ENCODE measurements at places on chromosomes 11 and 22.

DNA sequence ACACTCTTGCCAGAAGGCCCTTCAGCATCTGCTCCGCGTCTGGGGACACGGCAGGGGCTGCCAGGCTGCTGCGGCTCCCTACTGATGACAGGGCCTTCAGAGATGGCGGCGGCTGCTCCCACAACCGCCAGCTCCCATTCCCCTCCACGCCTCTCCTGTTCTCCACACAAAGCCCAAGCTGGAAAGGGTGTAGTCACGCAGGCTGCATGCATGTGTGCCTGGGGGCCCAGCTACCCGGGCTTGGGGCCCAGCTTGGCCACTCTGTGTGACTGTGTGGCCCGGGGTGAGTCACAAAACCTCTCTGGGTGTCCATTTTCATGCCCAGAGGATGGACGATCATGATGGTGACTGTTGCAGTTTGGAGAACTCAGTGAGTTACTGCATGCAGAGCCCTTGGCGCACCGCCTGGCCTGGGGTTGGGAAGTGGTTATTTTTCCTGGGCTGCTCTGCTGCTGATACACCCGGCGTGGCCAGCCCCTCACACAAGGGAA, 31.7 kb upstream of the PARVB start:
- peak; percentile 45 for DNase-seq

DNA sequence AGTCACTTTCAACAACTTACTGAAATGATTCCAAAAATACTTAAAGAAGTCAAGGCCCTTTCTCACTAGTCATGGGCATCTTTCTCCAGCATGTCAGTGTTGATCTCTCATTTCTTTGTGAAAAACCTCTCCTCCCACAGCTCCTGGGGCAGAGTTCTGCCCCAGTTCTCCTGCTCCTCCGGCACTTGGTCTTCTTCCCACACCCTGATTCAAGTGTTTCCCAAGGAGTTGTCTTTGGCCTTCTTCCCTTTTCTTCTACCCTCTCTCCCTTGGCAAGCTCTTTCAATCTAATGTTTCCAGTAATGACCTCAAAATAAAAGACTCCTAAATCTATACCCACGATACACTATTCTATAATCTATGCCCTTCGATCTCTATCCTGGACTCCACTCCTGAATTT, 42.1 kb upstream of the CCDC34 start:
- DNase-seq = no peak

GRCh38 chr11:43360361-43361032, 1.8 kb downstream of the TTC17 start:
- DNase-seq = no peak

DNA sequence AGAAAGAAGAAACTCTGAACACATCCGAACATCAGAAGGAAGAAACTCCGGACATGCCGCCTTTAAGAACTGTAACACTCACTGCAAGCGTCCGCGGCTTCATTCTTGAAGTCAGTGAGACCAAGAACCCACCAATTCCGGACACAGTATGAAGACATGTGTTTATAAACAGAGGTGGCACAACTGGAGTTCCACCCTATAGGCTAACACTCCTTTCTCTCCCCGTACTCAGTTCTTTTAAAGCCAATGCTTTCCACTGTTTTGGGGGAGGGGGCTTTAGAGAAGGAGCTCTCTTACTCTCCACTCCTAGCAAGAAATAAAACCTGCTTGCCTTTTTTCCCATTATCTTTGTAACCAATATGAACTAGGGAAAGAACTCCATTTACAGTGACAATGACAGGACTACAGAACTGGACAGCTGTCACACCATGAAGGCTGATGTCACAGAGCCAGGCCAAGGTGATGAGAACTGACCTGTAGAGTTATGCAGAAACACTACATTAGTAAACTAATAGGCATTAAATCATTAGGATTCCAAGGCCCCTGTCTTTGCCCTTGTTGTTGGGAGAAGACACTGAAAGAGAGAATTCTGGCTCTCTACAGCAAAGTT, 733 bp downstream of the TRIM5 start:
- no peak for DNase-seq

- no peak for DNase-seq
Observed at GRCh38 chr11:123443851-123444623, 14.0 kb downstream of the GRAMD1B start.

- no peak for DNase-seq
Observed at GRCh38 chr11:79482800-79483199, 42.0 kb upstream of the TENM4 start.

DNA sequence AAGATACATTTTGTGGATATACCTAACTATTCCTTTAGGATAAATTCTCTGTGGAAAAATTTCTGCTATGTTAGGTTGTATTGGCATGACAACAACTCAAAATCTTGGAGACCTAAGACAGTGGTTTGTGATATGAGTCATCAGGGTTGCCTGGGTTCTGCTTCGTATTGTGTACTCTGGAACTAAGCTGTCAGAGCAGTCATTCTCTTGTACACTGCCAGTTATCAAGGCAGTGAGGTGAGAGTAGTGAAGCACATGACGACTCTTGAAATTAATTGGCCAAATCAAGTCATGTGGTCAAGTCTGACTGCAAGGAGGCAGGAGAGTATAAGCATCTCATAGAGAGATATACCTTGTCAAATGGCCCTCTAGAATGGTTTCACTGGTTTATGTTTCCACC, 104.4 kb downstream of the FANCF start:
- no peak for DNase-seq

DNA sequence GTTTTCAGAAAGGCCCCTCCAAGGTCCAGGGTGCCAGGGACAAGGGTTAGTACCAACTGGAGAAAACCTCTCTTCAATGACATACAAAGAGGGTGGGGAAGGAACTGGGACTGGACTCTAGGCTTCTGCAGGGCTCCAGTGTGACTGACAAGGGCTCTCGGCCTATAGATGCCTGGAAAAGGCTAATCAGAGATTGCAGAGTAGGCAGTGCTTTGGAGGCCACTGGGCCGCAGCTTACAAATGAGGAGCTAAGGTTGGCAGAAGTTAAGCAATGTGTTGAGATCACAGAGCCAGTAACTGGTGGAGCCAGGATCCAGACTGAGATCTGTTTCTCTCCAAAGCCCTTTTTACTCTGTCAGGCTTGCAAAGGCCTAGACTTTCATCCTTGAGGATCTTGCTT, 7.4 kb upstream of the DGKZ start:
- no peak for DNase-seq

GRCh38 chr11:15819679-15820286, 536.6 kb downstream of the SOX6 start:
- DNase-seq = peak; percentile 82

- DNase-seq = no peak
Observed at GRCh38 chr11:120501440-120501839, 10.1 kb upstream of the GRIK4 start.

GRCh38 chr11:86889001-86889341, 66.2 kb downstream of the FZD4 start:
- DNase-seq = no peak

DNA sequence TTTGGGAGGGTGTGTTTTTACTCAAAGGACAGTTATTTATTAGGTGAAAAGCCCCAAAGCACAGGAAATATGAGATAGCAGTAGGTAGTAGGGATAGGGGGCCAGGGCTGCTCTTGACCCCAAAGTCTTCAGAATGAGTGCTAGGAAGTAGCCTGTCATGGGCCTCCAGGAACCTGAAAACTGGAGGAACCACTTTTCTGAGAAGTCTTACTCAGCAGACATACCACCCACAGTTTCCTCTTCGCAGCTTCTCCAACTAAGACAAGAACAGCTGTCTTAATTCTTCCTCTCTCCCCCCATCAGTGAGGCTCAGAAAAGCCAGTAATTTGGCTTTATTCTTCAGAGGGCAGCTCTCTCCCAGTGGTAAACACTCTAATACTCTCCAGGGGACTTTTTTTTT, 84.0 kb upstream of the CTSC start:
- no peak for DNase-seq

DNA sequence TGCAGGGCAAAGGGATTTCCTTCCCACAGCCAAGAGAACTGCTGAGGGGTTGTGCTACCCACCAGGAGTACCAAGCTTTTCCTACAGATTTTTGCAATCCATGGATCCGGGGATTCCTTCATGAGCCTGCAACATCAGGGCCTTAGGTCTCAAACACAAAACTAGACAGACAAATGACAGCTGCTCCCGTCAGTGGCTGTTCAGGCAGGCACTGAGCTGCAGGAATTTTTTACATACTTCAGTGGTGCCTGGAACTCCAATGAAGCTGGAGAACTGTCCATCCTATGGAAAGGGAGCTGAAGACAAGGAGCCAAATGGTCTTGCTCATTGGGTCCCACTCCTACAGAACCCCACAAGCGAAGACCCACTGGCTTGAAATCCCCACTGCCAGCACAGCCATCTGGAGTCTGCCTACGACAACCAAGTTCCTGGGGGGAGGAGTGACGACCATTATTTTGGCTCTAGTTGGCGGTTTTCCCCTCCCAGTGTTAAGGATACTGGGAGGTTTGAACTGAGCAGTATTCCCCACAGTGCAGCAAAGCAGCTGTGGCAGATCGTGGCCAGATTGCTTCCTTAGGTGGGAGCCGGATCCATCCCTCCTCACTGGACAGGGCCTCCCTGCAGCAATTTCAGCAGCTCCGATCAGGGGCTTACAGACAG, 157.7 kb upstream of the TMEM45B start:
- DNase-seq = no peak

- no peak for DNase-seq
Observed at GRCh38 chr22:41621911-41622179, 750 bp downstream of the XRCC6 start.

- no peak for DNase-seq
Observed at GRCh38 chr11:70594031-70594430, 195.7 kb downstream of the CTTN start.

DNA sequence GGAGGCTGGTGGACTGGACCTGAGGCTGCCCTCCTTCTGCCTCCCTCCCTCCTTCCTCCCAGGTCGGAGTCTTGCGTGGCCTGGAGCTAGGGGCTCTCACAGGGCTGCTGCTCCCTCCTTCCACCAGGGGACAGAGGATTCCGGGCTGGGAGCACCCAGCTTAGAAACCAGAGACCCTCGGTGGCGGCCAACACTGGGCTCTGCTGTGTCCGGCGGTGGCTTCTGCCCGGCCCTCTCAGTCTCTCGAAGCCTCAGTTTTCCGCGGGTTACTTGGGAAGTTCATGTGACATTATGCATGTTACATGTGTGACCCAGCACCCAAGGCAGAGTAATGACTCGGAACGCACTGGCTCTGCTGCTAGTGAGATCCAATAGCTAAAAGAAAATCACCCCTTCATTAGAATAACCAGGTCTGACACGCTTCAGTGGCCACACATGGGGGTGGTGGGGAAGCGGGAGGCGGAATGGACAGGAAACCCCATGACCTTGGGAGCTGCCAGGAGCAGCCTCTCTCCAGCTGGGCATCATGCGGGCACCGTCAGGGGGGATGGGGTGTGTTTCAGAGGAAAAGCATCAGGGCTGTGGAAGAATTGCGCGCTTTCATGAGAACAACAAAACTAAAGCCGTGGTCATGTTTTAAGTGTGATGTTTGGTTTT, 5.9 kb upstream of the MRGPRG start:
- no peak for DNase-seq

- DNase-seq = no peak
Observed at GRCh38 chr22:33090836-33091235, 32.7 kb upstream of the SYN3 start.

- no peak for DNase-seq
Observed at GRCh38 chr11:120457996-120458395, 53.6 kb upstream of the GRIK4 start.

- DNase-seq = no peak
Observed at GRCh38 chr11:36162006-36162882, 127.0 kb downstream of the COMMD9 start.

- no peak for DNase-seq
Observed at GRCh38 chr11:35223991-35224390, 85.0 kb downstream of the CD44 start.

- no peak for DNase-seq
Observed at GRCh38 chr22:38223289-38223960, 21.6 kb downstream of the MAFF start.

DNA sequence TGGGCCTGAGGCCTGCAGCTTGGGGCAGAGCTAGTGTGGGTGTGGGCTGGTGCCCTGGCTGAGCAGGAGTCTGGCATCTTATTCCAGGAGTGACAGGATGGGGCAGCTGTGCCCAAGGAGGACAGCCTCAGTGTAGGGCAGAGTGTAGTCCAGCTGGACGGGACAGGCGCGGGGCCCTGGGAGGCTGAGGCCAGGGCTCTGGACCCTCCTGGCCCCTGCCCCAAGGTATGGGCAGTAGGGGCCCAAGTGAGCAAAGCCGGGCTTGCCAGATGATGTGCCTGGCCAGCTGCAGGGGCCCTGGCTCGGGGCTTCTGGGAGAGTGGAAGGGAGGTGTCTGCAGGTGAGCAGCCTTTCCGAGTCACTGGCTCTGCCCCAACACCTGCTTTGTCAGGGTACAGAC, 1190.9 kb downstream of the BRD1 start:
- no peak for DNase-seq

- no peak for DNase-seq
Observed at GRCh38 chr11:64633555-64634159, 42.6 kb downstream of the SLC22A12 start.

DNA sequence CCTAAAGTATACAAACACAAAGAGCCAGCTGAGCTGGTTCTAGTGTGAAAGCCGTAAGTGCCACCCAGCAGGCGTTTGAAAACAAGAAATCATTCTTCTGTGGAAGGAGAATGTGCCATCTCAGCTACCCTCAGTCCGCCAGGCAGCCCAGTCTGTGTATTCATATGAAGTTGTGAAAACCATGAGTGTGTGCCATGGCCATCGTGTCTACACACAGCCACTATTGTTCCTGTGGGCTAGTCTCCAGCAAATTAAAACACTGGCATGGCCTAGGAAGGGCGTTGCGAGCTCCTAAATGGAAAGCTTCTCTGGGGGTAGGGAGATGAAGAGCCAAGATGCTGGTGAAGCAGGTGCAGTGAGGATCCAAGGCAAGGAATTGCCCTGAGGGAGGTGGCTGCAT, 51.5 kb upstream of the HORMAD2 start:
- no peak for DNase-seq

DNA sequence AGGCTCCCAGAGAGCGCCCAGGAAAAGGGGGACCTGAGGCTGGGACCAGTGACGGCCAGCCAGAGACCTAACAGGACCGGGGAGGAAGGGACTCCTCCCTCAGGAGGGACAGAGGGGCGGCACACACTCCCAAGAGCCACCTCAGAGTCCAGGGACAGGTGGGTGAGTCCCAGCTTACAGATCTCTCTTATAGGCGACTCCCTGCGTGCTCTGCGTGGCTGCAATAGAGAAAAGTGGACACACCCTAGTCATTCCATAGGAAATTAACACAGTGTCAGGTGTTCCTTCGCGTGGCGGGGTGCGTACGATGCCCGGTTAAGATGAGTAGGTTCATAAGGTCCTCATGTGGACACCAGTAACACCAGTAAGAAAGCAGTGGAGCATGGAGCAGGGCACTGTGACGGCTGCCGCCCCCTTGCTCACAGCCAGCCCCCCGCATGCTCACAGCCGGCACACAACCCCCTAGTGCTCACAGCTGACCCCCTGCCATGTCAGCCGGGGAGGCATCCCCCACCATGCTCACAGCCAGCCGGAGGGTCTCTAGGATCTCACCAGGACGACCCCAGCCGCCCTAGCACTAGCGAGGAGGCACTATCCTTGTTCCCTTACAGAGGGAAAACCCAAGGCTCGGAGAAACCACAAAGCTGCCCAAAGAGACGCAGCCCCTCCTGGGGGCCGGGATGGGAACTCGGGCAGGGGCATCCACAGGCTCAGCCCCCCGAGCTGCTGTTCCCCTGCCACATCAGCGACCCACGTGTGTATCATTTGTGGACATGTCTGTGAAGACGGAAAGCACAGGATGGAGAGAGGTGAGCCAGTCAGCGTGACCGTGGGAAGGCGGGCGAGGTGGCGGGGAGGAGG, 426.8 kb downstream of the TBC1D22A start:
- DNase-seq = peak; percentile 24

GRCh38 chr22:50255099-50255498, 4.0 kb upstream of the HDAC10 start:
- DNase-seq = no peak

Data from lower lobe of right lung (tissue), 2 donors.